Cortex of kidney (tissue), 1 donor: ENCODE measurements at places on chromosomes 4 and X.

DNA sequence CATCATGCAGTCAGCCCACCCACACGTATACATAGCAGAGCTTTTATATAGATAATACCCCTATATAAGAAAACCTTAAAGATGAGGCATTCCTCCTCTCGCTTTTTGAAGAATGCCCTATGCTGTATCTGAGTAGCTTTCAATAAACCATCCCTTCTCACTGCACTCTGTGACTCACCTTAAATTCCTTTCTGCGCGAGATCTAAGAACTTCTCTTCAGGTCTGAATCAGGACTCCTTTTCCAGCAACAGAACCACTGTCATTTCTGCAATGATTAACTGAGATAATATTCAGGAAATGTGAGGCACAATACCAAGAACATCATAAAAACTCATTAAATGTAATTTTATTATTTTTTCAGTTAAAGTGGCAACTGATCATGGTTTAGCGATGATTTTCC lies 76.4 kb upstream of the DCLK2 start:
- no peak for DNase-seq

GRCh38 chr4:165070560-165070959 lies 16.9 kb downstream of the TRIM75 start:
- no peak for DNase-seq

DNA sequence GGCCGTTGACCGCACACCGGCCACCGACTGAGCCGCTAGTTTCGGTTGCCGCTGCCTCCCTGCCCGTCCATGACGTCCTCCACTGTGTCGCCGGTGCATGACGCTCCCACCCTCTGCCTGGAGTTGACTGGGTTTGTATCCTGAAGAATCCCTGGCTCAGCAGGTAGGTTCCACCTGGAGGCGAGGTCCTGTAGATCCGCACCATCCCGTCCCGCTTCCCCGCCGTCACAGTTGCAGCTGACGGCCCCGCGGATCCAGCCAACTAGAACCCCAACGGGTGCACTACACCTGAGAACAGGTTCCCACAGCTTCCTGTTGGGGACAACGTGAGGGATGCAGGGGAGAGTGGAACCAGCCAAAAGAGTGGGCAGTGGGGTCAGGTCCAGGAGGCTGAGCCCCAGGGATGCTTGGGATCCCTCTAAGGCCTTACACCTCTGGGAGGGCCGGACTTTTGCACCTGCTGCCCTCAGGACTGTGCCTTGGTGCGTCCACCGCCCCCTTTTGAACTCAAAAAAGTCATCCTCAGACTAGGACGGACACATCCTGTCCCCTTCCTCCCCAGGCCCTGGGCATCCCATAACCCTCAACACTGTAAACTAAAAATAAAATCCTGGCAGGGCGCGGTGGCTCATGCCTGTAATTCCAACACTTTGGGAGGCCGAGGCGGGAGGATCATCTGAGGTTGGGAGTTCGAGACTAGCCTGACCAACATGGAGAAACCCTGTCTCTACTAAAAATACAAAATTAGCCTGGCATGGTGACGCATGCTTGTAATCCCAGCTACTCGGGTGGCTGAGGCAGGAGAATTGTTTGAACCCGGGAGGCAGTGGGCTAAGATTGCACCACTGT lies 1.1 kb upstream of the SLBP start:
- DNase-seq, result no peak

DNA sequence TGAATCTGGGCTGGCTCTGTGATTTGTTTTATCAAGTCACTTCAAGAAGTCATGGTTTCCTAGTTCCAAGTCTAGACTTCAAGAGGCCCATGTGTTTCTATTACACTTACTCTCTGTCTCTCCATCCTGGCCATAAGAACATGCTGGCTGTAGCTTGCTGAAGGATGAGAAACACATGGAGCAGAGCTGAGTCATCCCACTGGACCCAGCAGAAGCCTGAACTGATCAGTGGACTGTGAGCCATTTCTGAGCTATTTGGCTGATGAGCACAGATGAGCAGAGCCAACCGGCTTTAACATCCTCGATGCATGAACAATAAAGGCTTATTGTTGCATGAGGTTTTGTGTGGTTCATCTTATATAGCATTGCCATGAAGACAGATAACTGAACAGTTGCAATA lies 290.6 kb upstream of the BOD1L1 start:
- no peak for DNase-seq

GRCh38 chr4:16912896-16913295 lies 14.5 kb upstream of the LDB2 start:
- no peak for DNase-seq

- DNase-seq, result no peak
Observed at GRCh38 chrX:155086202-155086840, 15.0 kb downstream of the BRCC3 start.

- DNase-seq, result no peak
Observed at GRCh38 chrX:153595859-153596857, 2.8 kb downstream of the CCNQ start.

- DNase-seq, result no peak
Observed at GRCh38 chr4:161841759-161842158, 322.0 kb downstream of the FSTL5 start.

GRCh38 chrX:44506678-44507077 lies 36.0 kb downstream of the FUNDC1 start:
- no peak for DNase-seq
